Activated CD8-positive, alpha-beta memory T cell treated with anti-CD3 and anti-CD28 coated beads for 1 hour (primary cell): ENCODE measurements at places on chromosomes 6 and 20.

- DNase-seq: no peak
Observed at GRCh38 chr20:20317195-20317594, 50.7 kb upstream of the INSM1 start.

GRCh38 chr20:6416371-6416770, 293.5 kb upstream of the FERMT1 start:
- no peak for DNase-seq

GRCh38 chr6:93182938-93183479, 236.3 kb downstream of the EPHA7 start:
- DNase-seq: no peak

DNA sequence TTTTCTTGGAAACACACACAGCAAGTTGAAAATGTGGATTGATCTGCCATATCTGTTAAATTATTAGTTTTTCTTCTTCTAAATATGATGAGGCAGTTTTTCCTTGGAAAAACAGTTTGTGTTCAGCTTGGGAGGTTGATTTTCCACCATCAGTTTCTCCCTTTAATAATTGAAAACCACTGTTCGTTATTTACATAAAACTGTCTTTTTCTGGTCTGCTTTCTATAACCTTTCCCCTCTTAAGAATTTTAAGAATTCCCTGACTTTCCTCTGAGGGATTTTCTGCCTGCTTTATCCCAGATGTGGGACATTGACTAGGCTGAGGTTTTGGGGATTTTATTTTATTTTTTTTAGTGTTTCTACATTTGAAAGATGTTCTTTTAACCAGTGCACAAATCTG, 27.2 kb downstream of the DSE start:
- no peak for DNase-seq

- no peak for DNase-seq
Observed at GRCh38 chr6:63858691-63859090, 223.1 kb downstream of the PHF3 start.

DNA sequence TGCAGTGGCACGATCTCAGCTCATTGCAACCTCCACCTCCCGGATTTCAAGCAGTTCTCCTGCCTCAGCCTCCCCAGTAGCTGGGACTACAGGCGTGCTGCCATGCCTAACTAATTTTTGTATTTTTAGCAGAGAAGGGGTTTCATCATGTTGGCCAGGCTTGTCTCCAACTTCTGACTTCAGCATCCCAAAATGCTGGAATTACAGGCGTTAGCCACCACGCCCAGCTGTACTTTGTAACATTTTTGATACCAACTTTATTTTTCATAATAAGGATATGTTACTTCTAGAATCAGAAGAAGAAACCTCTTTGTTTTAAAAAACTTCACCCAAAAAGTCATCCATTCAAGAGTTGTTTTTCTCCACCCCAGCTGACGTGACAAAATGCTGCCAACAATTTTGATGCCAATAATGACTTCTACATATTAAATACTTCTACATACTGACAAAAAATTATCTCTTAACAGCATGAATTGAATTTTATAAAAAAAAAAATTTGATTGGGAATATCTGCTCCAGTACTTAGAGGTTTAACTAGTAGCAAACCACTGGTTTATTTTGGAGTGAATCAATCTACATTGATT, 22.5 kb upstream of the PRIM2 start:
- no peak for DNase-seq

- no peak for DNase-seq
Observed at GRCh38 chr20:50111120-50111828, 1.7 kb downstream of the UBE2V1 start.

DNA sequence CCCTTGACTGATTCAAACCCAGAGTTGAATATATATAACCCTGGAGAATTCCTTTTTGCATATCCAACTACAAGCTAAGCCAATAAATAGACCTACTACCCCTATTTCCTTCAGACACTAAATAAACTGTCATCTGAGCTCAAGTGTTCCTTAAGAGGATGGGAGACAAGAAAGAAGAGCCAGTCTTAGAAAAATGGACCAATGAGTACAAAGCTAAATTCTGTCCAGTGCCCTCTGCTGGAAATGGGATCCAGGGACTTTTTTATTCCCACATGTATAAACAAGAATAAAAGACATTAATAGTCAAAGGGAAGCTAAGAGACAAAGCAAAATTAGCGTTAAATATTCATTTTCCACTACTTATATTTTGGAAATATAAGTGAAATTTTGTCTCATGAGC, 4.8 kb downstream of the PPP1R10 start:
- no peak for DNase-seq

GRCh38 chr6:117264692-117265409, 507 bp upstream of the VGLL2 start:
- DNase-seq: no peak
